ENCODE measurements at places on chromosomes 1 and 21.

DNA sequence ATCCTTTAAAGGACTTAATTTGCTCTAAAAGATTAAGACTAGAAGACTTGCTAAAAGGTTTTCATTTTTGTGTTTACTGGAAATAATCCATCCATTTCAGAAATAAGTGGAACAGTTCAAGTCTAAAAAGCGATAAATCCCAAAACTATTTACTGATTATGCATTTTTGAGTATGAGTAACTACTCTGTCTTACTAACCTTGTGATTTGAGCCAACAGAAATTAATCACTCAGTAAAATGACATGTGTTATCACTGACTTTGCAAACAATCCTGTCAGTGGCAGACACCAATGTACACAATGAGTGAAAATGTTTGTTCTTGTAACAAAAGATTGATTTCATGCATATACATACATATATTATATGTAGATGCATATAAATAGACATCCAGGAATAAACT, 218.0 kb downstream of the DENND1B start:
- no peak for DNase-seq

DNA sequence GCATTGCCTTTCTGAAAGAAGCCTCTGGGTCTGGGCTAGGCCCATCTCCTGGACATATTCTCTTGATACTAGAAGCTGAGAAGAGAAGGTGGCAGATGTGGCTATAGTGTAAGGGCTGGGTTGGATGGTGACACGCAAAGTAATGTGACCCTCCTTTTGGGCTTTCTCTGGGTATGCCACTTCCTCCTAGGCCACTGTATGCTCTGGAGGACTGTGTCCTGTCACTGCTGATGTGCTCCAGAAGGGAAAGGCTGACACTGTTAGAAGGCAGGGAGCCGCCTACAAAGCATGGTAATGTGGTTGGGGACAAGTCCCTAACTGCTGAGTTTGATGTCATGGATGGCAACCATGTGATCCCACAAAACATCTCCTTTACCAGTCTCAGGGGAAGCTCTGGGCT, 112.1 kb downstream of the BCAR3 start:
- DNase-seq = no peak

- DNase-seq = no peak
These were observed 207.8 kb downstream of the SIPA1L2 start for GRCh38 chr1:232422098-232422497.

- peak; percentile 44 for DNase-seq
These were observed 483 bp downstream of the CHML start for GRCh38 chr1:241639623-241640148.

DNA sequence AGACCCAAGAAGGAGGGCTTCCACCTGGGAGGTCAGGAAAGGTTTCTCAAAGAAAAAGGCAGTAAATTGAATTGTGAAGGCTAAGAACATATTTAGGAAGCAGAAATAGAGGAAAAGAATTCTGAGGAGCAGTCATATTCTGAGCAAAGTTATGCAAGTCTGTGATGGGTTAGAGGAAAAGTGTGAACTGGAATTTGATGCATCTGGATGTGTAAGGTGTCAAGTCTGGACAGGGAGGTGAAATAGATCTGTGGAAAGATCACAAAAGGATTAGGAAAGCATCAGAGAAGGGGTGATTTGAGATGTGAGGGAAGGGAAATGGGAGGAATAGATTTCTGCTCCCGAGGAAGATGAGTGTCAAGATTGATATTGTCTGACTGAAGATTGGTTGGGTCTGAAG, 18.1 kb upstream of the PRDM2 start:
- DNase-seq = no peak

- no peak for DNase-seq
These were observed 10.3 kb upstream of the ERMAP start for GRCh38 chr1:42806593-42806992.

DNA sequence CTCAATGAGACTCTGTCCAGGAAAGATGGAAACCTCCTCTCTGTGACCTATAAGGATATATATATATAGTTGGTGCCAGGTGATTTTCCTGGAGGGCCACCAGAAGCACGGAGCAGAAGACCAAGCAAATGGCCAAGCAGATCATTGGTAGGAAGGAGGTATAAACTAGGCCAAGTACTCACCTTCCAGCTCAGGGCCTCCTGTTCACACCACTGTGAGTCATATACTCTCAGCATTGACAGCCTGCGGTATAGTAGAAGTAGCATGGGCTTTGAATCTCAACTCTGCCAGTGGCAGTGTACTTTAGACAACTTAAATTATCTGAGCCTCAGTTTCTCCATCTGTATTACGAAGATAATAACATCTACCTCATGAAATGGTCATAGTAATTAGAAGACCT, 15.4 kb downstream of the IL12RB2 start:
- no peak for DNase-seq
